ENCODE measurements at places on chromosomes 3 and 15.

GRCh38 chr3:59818033-59818918 lies 768.5 kb upstream of the CFAP20DC start:
- no peaks in the 10 kb centered on the region for H3K36me3 ChIP-seq
- no peaks in the 10 kb centered on the region for H3K27me3 ChIP-seq
- H3K27ac ChIP-seq, result peak overlapping the region; percentile 56
- H3K4me1 ChIP-seq, result peaks cover 6% of the 10 kb centered on the region
- peak; percentile 75 for DNase-seq

GRCh38 chr15:83066734-83067637 lies at the start of gene BTBD1:
Gene BTBD1 (minus strand): TSS chr15:83067252. CDS start chr15:83067151, 101 bp downstream.
- H3K4me1 ChIP-seq, result peaks cover 3% of the 10 kb centered on the region
- H3K27me3 ChIP-seq, result no peaks in the 10 kb centered on the region
- peak within 1 kb of the TSS; percentile 98 for H3K27ac ChIP-seq
- peak within 1 kb of the TSS; percentile 100 for H3K4me3 ChIP-seq

- H3K27me3 ChIP-seq, result no peaks in the 10 kb centered on the region
- no peak overlapping the region for H3K27ac ChIP-seq
- no peak overlapping the region for H3K4me3 ChIP-seq
- no peak for DNase-seq
These were observed 48.3 kb downstream of the SST start for GRCh38 chr3:187621881-187622280.

- H3K4me1 ChIP-seq, result no peaks in the 10 kb centered on the region
- H3K27ac ChIP-seq, result no peak overlapping the region
- H3K4me3 ChIP-seq, result no peak overlapping the region
- H3K27me3 ChIP-seq, result no peaks in the 10 kb centered on the region
These were observed 35.6 kb upstream of the PYDC2 start for GRCh38 chr3:191425322-191425734.

DNA sequence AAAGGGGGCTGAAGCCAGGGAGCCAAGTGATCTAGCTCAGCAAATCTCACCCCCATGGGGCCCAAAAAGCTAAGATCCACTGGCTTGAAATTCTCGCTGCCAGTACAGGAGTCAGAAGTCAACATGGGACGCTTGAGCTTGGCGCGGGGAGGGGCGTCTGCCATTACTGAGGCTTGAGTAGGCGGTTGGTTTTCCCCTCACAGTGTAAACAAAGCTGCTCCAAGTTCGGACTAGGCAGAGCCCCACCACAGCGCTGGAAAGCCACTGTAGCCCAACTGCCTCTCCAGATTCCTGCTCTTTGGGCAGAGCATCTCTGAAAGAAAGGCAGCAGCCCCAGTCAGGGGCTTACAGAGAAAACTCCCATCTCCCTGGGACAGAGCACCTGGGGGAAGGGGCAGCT lies 8.1 kb upstream of the SLC25A36 start:
- no peaks in the 10 kb centered on the region for H3K27me3 ChIP-seq
- H3K4me3 ChIP-seq, result no peak overlapping the region
- no peaks in the 10 kb centered on the region for H3K36me3 ChIP-seq

DNA sequence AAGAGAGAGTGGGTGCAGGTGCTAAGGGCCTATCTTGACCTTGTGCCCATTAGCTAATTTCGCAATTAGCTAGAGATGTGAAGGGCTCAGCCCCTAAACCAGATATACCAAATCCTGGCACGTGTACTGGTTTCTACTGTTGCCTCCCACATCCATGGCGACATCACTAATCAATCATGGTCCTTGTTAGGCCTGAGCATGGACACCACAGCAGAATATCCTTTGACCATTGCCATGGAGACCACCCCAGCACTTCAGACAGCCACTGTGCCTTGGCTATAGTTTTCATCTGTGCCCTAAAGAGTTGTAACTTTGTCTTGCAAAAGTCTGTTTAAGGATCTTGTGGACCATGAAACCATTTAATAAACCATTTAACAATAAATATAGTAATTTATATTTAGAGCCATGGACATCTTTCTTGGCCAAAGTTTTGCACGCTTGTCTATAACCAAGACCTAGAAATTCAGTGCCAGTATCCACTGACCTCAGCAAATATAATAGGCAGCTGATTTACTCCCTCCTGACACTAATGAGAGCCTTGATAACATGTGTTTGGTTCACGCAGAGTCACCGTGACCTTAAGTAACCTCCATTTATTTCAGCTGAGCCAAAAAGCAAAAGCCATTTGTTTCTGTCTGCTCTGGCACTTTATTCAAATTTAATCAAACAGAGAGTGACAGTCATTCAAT lies 43.4 kb downstream of the COLQ start:
- H3K4me3 ChIP-seq, result no peak overlapping the region
- H3K27ac ChIP-seq, result no peak overlapping the region
- no peaks in the 10 kb centered on the region for H3K36me3 ChIP-seq
- no peaks in the 10 kb centered on the region for H3K4me1 ChIP-seq
- DNase-seq, result no peak

- H3K4me3 ChIP-seq, result no peak overlapping the region
- no peak for DNase-seq
- no peaks in the 10 kb centered on the region for H3K4me1 ChIP-seq
- H3K27me3 ChIP-seq, result no peaks in the 10 kb centered on the region
These were observed 71.9 kb downstream of the MGLL start for GRCh38 chr3:127750226-127751031.

DNA sequence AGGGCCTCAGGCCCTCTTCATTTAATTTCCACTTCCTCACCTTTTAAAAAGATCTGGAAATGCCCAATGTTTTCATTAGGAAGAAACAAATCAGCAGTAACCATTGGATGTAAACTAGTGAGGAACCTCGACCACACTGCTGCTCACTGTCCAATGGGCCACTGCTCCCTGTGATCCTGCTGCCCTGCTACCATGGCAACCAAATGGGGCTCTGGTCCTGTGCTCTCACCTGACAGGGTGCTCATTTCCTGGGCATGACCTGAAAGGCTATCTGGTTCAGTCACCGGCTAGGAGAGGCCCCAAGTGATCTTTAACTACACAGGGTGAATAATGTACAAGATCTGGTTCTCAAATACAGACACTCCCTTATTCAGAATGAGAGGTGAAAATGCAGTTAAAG lies 54.6 kb downstream of the ARHGEF3 start:
- no peaks in the 10 kb centered on the region for H3K36me3 ChIP-seq
- no peak for DNase-seq
- no peaks in the 10 kb centered on the region for H3K27me3 ChIP-seq
- H3K4me1 ChIP-seq, result no peaks in the 10 kb centered on the region

- DNase-seq, result no peak
- no peak overlapping the region for H3K27ac ChIP-seq
- no peaks in the 10 kb centered on the region for H3K36me3 ChIP-seq
- H3K4me3 ChIP-seq, result no peak overlapping the region
- H3K27me3 ChIP-seq, result no peaks in the 10 kb centered on the region
- H3K4me1 ChIP-seq, result no peaks in the 10 kb centered on the region
These were observed 48.7 kb downstream of the COL8A1 start for GRCh38 chr3:99686955-99687612.

GRCh38 chr3:164806188-164806587 lies 272.1 kb downstream of the SI start:
- no peaks in the 10 kb centered on the region for H3K27me3 ChIP-seq
- DNase-seq, result no peak
- H3K36me3 ChIP-seq, result no peaks in the 10 kb centered on the region
- H3K27ac ChIP-seq, result no peak overlapping the region
- H3K4me3 ChIP-seq, result no peak overlapping the region

GRCh38 chr3:168248383-168249204 lies 152.9 kb upstream of the GOLIM4 start:
- H3K36me3 ChIP-seq, result no peaks in the 10 kb centered on the region
- DNase-seq, result no peak
- no peaks in the 10 kb centered on the region for H3K4me1 ChIP-seq
- H3K27me3 ChIP-seq, result no peaks in the 10 kb centered on the region

GRCh38 chr3:30539206-30539605 lies 67.2 kb upstream of the TGFBR2 start:
- peak overlapping the region; percentile 63 for H3K27ac ChIP-seq
- H3K4me3 ChIP-seq, result no peak overlapping the region
- peaks cover 12% of the 10 kb centered on the region for H3K4me1 ChIP-seq
- no peak for DNase-seq

GRCh38 chr3:45597171-45597570 lies 2.6 kb downstream of the LIMD1 start:
- peak overlapping the region; percentile 69 for H3K4me3 ChIP-seq
- H3K27ac ChIP-seq, result peak overlapping the region; percentile 40
- no peaks in the 10 kb centered on the region for H3K36me3 ChIP-seq
- peaks cover 29% of the 10 kb centered on the region for H3K4me1 ChIP-seq
- H3K27me3 ChIP-seq, result no peaks in the 10 kb centered on the region

DNA sequence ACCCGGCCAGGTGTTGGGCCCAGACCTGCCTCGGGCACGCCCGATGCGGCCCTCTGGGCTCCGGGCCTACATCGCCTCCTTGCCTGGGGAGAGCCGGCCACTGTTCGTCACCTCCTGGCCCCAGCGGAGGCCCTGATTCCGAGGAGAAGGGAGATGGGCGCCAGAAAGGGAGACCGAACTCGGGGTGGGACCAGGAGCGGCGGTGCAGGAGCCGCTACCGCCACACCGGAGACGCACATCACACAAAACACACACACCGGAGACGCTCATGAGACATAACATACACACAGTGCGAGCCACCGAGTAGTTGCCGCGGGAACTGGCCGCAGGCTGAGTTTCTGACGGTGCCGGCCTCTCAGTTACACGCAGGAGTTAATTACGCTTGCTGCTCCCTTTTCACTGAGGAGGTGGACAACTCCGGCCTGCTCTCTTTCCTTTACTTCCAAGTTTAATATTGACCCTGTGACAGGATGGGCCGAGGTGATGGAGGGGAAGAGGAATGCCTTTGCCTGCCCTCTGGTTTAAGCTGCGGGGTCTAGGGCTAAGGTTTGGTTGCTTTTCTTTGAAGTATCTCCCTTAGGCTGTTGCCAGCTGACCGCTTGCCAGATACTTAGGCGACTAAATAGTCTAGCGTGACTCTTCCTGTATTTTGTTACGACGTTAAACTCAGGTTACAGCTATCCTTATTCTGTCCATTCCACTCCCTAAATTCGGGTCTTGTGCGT lies 570 bp downstream of the PCNP start:
- peak overlapping the region; percentile 79 for H3K4me3 ChIP-seq
- peak overlapping the region; percentile 96 for H3K27ac ChIP-seq
- H3K27me3 ChIP-seq, result no peaks in the 10 kb centered on the region

Measured in breast epithelium (tissue), 4 donors.